Mesangial cell (primary cell): ENCODE measurements at places on chromosomes 5 and 9. TPM values are rescaled to one million over a fixed set of nuclear protein-coding genes. Genes with fewer than 3 reads are reported as not detected.

The TENT4A gene
- 13.3 and 14.7 TPM in 2 replicates for total RNA-seq

The C5orf63 gene
- 2.3 and 2.8 TPM in 2 replicates for total RNA-seq

The PRLR gene
- total RNA-seq = under 0.01 and 0.51 TPM in 2 replicates

The C9orf152 gene
- not detected in 2 replicates for total RNA-seq

The CARTPT gene
- not detected in 2 replicates for total RNA-seq

The OLFML2A gene
- 13.7 and 104 TPM in 2 replicates for total RNA-seq

The LHFPL2 gene
- total RNA-seq = 31.6 and 34.4 TPM in 2 replicates

The DNAH5 gene
- 0.76 and 0.98 TPM in 2 replicates for total RNA-seq

The DIPK1B gene
- total RNA-seq = 8.3 and 18.1 TPM in 2 replicates

The DIAPH1 gene
- total RNA-seq = 58.8 and 101 TPM in 2 replicates

The CYLC2 gene
- total RNA-seq = not detected in 2 replicates

The OR2V2 gene
- not detected in 2 replicates for total RNA-seq

The UNC13B gene
- 20.0 and 22.4 TPM in 2 replicates for total RNA-seq

The SETD9 gene
- 14.8 and 17.6 TPM in 2 replicates for total RNA-seq

The SPIN1 gene
- 49.6 and 51.3 TPM in 2 replicates for total RNA-seq

The CHSY3 gene
- 3.0 and 3.9 TPM in 2 replicates for total RNA-seq

The PCDHGA12 gene
- 3.4 and 13.8 TPM in 2 replicates for total RNA-seq

The GALNT12 gene
- total RNA-seq = 10.3 and 15.2 TPM in 2 replicates
